ENCODE measurements at places on chromosomes 11 and 22.
A peak's percentile ranks its signal among the peaks of the same experiment; 100 is the strongest.

- no peaks in the 10 kb centered on the region for H3K27me3 ChIP-seq
- H3K4me1 ChIP-seq = peaks cover 21% of the 10 kb centered on the region
- no peak overlapping the region for H3K27ac ChIP-seq
- DNase-seq = no peak
- no peak overlapping the region for H3K4me3 ChIP-seq
- H3K36me3 ChIP-seq = no peaks in the 10 kb centered on the region
These were observed 83.2 kb upstream of the SYT13 start for GRCh38 chr11:45369313-45369712.

DNA sequence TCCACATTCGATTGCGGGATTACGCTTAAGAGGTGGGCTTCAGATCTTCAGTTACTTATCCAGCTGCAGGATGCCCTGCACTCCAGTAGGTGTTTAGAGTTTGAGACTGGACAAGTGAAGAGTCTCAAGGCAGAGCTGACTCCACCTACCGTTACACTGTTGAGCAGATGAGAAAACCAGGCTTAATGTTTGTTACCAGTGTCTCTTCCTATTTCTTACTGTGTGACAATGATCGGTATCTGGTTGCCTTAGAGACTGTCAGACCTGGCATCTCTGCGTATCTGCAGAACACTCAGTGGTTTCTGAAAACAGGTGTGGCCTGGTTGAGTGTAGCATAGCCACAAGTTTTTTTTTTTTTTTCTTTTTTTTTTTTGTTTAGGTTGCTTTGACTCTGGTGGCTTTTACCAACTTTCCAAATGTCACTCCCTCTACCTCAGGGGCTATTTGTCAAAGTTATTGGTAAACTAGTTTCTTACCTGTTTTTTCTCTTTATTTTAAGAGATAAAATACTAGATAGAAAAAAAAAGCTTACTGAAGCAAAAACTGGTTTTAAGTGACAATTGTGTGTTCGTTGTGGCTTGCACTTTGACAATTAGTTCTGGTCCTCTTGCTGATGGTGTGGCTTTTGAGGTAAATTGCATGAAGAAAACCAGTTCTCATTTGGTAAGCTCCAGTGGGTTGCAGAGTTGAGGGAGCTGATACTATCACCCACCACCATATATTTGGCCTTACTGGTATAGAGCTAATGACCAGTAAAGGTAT is 284.8 kb downstream of the ETS1 start:
- H3K27ac ChIP-seq = peak overlapping the region; percentile 90
- H3K4me3 ChIP-seq = peak overlapping the region; percentile 65
- peak; percentile 73 for DNase-seq

DNA sequence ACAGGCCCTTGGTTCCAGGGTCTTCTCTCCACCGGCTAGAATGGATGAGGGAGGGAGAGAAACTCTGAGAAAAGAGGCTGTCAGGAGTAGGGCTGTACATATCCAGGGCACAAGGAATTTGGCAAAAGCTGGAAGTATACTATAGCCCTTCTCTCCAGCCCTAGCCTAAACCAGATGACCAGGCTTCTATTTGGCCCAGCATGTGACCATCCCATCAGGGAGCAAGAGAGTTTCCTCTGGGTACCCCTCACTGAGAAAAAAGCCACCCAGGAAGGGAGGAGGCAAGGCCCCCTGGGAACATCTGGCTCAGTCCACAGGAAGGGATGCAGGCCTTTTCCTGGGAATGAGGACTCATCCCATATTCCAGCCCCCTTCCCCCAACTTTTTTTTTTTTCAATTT is 8.3 kb downstream of the CD44 start:
- no peaks in the 10 kb centered on the region for H3K27me3 ChIP-seq
- H3K36me3 ChIP-seq = peaks cover 86% of the 10 kb centered on the region
- H3K4me1 ChIP-seq = peaks cover 99% of the 10 kb centered on the region
- peak overlapping the region; percentile 25 for H3K27ac ChIP-seq
- H3K4me3 ChIP-seq = no peak overlapping the region
- DNase-seq = no peak

- H3K27me3 ChIP-seq = peaks cover 3% of the 10 kb centered on the region
- H3K4me3 ChIP-seq = no peak overlapping the region
- no peak for DNase-seq
- peaks cover under 1% of the 10 kb centered on the region for H3K4me1 ChIP-seq
- no peaks in the 10 kb centered on the region for H3K36me3 ChIP-seq
- H3K27ac ChIP-seq = no peak overlapping the region
These were observed 21.8 kb downstream of the CACNA1I start for GRCh38 chr22:39592081-39593065.

DNA sequence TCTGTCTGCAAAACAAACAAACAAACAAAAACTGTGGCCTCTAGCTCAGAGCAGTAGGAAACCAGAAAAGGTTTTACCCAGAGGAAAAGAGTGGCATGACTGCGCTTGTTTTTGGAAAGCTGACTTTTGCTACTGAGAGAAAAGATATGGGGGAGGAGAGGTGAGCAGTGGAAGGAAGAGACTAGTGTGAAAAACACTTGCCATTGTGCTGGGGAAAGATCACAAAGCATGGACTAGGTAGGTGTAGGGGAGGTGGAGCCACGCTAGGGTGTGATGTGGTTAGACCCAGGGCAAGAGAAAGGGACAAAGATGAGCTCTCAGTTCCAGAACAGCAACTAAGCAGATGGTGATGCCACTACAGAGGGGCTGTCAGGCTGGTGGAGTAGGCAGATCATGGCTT is 319.2 kb downstream of the LARGE1 start:
- no peaks in the 10 kb centered on the region for H3K36me3 ChIP-seq
- no peaks in the 10 kb centered on the region for H3K27me3 ChIP-seq
- DNase-seq = no peak
- no peak overlapping the region for H3K27ac ChIP-seq
- H3K4me3 ChIP-seq = no peak overlapping the region
- no peaks in the 10 kb centered on the region for H3K4me1 ChIP-seq

GRCh38 chr11:31872076-31872443 is 60.9 kb upstream of the PAX6 start:
- H3K4me1 ChIP-seq = no peaks in the 10 kb centered on the region
- DNase-seq = no peak
- peaks cover 4% of the 10 kb centered on the region for H3K27me3 ChIP-seq
- no peak overlapping the region for H3K27ac ChIP-seq
- no peak overlapping the region for H3K4me3 ChIP-seq

- H3K4me3 ChIP-seq = no peak overlapping the region
- no peaks in the 10 kb centered on the region for H3K4me1 ChIP-seq
- no peaks in the 10 kb centered on the region for H3K36me3 ChIP-seq
- peaks cover 4% of the 10 kb centered on the region for H3K27me3 ChIP-seq
- H3K27ac ChIP-seq = no peak overlapping the region
These were observed 9.3 kb upstream of the MSANTD4 start for GRCh38 chr11:106031202-106031810.

DNA sequence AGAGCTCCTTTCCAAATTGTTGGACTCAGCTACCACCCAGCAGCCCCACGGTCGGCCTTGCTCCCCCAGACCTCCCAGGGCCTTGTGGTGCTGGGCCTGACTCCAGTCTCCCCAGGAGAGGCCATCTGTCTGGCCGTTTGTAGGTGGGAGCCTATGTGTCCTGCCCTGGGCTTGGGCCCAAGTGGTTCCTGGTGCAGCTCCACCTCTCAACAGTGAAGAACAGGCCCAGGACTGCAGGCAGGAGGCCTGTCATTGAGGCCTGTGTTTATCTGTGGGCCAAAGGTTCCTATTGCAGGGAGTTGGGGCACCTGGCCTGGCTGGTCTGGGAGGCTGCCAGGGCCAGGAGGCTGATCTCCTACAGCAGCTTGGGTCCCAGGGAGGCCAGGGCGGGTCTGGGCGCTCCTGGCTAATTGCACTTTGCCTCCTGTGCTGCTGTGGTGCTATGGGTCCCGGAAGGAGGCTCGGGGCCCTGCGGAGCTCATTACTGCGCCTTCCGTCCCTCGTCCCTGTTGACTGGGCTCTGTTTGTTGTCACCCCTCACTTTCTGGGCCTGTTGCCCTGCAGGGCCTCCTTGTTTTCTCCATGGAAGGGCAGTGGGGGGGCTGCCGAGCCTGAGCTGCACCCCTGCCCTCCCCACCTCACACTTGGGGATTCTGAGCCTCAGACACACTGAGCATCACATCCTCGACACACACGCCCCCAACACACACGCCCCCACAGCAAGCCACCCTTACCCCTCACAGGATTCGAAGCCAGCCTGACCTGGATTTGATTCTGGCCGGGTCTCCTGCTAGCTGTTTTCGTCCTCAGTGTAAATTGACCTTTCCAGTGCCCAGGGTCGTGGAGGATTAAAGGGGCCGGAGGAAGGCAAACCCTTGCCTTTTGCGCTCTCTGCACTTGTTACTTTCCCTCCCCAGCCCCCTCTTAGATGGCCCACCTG is 6.8 kb upstream of the OMP start:
- no peak for DNase-seq
- H3K27ac ChIP-seq = no peak overlapping the region
- peaks cover 5% of the 10 kb centered on the region for H3K4me1 ChIP-seq
- H3K27me3 ChIP-seq = no peaks in the 10 kb centered on the region
- H3K4me3 ChIP-seq = no peak overlapping the region
- H3K36me3 ChIP-seq = no peaks in the 10 kb centered on the region

GRCh38 chr11:19524171-19524671 is 188.4 kb upstream of the NAV2 start:
- H3K4me1 ChIP-seq = no peaks in the 10 kb centered on the region
- no peak overlapping the region for H3K27ac ChIP-seq
- H3K27me3 ChIP-seq = peaks cover 8% of the 10 kb centered on the region
- no peak for DNase-seq

DNA sequence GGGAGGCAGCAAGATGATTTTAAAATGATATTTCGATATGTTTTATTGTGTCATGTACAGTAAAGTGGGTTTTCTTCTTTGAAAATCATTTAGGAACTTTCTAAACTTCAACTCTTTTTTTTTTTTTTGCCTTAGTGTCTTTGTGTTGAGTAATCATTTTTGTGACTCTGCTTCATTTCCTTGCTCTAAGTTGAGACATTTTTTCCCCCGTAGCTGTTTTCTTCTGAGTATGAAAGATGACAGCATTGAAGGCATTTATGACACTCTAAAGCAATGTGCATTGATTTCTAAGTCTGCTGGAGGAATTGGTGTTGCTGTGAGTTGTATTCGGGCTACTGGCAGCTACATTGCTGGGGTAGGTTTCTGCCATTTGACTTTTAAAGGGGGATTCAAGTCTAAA is 23.5 kb downstream of the RRM1 start:
- DNase-seq = no peak
- H3K4me1 ChIP-seq = no peaks in the 10 kb centered on the region
- no peak overlapping the region for H3K4me3 ChIP-seq
- peaks cover 80% of the 10 kb centered on the region for H3K36me3 ChIP-seq

GRCh38 chr11:107017433-107018218 is 650 bp downstream of the GUCY1A2 start:
- H3K4me1 ChIP-seq = peaks cover 2% of the 10 kb centered on the region
- H3K4me3 ChIP-seq = no peak overlapping the region
- H3K27ac ChIP-seq = no peak overlapping the region

GRCh38 chr11:100942016-100942415 is 187.6 kb downstream of the PGR start:
- H3K4me3 ChIP-seq = no peak overlapping the region
- no peaks in the 10 kb centered on the region for H3K4me1 ChIP-seq
- no peak overlapping the region for H3K27ac ChIP-seq
- H3K36me3 ChIP-seq = no peaks in the 10 kb centered on the region
- DNase-seq = no peak

DNA sequence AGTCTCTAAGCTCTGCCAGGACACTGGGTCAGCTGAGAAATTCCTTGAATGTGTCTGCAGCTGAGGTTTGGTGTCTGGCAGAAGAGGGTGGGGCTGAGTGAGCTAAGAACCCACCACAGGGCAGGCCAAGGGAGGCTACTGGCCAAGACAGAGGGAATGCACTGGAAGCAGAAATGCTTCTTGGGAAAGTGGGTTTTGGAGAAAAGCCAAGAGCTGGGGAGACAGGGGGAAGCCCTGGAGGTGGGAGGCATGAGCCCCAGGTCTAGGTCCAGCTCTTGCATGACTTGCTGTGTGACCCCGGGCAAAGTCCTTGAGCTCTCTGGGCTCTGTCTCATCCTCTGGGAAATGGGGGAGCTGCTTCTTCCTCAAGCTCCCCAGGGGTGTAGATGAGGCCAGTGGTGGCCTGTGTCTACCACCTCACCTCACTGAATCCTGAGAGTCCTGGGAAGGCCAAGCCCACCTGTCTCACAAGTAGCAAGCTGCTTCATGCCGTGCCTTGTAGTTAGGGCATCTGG is 2.3 kb downstream of the MMP11 start:
- no peaks in the 10 kb centered on the region for H3K36me3 ChIP-seq
- no peak overlapping the region for H3K27ac ChIP-seq
- DNase-seq = no peak
- H3K27me3 ChIP-seq = no peaks in the 10 kb centered on the region

DNA sequence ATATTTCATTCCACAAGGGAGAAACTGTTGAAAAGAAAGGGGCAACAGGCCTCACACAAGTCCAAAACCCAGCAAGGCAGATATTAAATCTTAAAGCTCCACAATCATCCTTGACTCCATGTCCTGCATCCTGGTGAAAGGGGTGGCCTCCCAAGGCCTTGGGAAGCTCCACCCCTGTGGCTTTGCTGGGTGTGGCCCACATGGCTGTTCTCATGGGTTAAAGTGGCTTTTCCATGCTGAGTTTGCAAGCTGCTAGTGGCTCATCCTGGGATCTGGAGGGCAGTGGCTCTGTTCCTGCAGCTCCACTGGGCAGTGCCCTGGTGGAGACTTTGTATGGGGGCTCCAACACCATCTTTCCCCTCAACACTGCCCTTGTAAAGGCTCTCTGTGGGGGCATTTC is 106.4 kb downstream of the CTNND1 start:
- DNase-seq = no peak
- no peaks in the 10 kb centered on the region for H3K4me1 ChIP-seq
- no peak overlapping the region for H3K4me3 ChIP-seq
- H3K27me3 ChIP-seq = no peaks in the 10 kb centered on the region
- no peaks in the 10 kb centered on the region for H3K36me3 ChIP-seq

GRCh38 chr22:47839595-47840227 is 1077.3 kb downstream of the TBC1D22A start:
- H3K27ac ChIP-seq = no peak overlapping the region
- no peaks in the 10 kb centered on the region for H3K36me3 ChIP-seq
- no peak overlapping the region for H3K4me3 ChIP-seq
- no peaks in the 10 kb centered on the region for H3K4me1 ChIP-seq
- peaks cover 2% of the 10 kb centered on the region for H3K27me3 ChIP-seq

DNA sequence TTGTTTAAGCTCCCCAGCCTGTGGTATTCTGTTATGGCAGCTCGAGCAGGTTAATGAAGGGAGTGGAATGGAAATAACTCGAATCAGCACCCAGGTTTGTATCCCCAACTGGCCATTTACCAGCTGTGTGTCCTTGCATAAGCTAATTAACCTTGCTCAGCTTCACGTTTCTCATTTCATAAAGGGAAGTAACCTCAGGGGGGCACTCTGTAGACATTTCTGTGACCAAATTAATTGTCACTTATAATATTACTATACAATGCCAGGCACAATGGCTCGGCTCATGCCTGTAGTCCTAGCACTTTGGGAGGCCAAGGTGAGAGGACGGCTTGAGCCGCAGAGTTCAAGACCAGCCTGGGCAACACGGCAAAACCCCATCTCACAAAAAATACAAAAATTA is 13.8 kb downstream of the ADA2 start:
- no peak for DNase-seq
- peaks cover 69% of the 10 kb centered on the region for H3K36me3 ChIP-seq

GRCh38 chr11:93549976-93550375 is 6.8 kb upstream of the SMCO4 start:
- H3K4me1 ChIP-seq = no peaks in the 10 kb centered on the region
- H3K4me3 ChIP-seq = no peak overlapping the region
- H3K27ac ChIP-seq = no peak overlapping the region
- peaks cover 5% of the 10 kb centered on the region for H3K27me3 ChIP-seq

Measured in CD4-positive, alpha-beta T cell (primary cell).